ELF-1 (cell line): ENCODE measurements at places on chromosomes 12 and 14.

GRCh38 chr12:95169368-95169767, 47.9 kb downstream of the FGD6 start:
- no peak for DNase-seq

DNA sequence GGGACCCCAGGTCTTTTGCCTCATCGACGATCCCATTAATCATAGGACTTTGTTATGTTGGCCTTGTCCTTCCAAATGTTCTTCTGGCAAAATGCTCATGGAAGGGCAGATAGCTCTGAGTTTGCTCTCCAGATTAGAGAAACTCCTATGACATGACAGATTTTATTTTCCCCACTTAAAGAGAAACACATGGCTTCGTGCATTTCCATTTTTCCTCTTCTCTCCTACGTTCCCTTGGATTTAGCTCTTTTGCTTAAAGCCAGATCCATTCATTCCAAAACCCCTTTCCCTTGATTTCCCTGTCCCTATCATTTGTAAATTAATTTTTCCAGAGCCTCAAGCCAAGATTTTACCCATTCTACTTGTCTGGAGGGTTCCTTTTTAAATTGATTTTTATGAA, 2.9 kb downstream of the PRIMA1 start:
- DNase-seq: no peak

- peak; percentile 84 for DNase-seq
Measured at GRCh38 chr14:102096569-102097188, 9.8 kb upstream of the HSP90AA1 start.

- DNase-seq: peak; percentile 89
Measured at GRCh38 chr12:49842519-49843352, at the start of gene BCDIN3D. BCDIN3D (minus strand) TSS chr12:49843106; CDS start chr12:49843087, 19 bp downstream.

DNA sequence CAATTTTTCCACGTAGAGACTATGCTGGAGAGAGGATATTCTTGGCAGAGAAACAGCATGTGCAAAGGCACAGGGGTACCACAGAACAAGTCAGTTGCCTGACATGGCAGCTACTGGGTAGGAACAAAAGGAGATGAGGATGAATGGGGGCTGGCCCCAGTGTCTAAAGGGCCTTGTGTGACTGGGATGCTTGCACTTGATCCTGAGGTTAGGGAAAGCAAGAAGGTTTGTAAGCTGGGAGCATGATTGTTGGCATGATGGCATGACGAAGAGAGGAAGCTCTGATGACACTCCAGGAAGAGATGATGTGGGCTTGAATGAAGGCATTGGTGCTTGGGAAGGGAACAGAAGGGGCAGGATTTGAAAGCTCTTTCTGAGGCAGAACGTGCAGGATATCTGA, 139.1 kb downstream of the ZFP36L1 start:
- no peak for DNase-seq

- no peak for DNase-seq
Measured at GRCh38 chr12:89129167-89129870, 223.0 kb downstream of the DUSP6 start.

DNA sequence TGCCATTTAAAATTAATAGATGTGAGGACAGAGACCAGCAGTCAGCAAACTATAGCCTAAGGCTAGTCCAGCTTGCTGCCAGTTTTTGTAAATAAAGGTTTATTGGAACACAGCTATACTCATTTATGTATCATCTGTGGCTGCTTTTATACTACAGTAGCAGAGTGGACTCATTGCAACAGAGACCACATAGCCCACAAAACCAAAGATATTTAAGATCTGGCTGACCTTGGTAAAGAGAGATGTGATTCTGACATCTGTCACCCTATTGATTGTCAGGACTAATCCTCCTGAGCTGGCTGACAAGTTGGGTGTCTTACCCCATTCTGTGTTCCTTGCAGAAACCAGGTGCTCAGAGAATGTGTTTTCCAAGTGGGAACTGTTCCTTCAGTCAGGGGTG, 99.9 kb downstream of the BEGAIN start:
- no peak for DNase-seq

DNA sequence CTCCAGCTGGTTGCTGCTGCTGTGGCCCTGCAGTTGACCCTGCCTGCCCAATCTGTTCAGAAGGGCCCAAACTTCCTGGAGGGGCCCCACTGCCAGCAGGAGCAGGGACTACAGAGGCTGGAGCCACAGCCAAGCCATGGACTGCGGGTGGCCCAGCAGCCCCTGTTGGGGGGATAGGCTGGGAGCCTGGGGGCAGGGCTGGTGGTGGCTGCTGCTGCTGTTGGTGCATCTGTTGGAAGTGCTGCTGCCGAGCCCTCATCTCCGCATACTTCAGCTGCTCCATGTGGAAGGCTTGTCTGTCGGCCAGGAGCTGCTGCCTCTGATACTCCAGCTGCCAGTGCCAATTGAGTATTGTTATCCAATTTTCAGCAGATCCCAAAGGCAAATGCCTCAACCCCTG, 7.2 kb downstream of the MYL6 start:
- peak; percentile 18 for DNase-seq

GRCh38 chr14:76715511-76716081, 45.7 kb upstream of the VASH1 start:
- no peak for DNase-seq

DNA sequence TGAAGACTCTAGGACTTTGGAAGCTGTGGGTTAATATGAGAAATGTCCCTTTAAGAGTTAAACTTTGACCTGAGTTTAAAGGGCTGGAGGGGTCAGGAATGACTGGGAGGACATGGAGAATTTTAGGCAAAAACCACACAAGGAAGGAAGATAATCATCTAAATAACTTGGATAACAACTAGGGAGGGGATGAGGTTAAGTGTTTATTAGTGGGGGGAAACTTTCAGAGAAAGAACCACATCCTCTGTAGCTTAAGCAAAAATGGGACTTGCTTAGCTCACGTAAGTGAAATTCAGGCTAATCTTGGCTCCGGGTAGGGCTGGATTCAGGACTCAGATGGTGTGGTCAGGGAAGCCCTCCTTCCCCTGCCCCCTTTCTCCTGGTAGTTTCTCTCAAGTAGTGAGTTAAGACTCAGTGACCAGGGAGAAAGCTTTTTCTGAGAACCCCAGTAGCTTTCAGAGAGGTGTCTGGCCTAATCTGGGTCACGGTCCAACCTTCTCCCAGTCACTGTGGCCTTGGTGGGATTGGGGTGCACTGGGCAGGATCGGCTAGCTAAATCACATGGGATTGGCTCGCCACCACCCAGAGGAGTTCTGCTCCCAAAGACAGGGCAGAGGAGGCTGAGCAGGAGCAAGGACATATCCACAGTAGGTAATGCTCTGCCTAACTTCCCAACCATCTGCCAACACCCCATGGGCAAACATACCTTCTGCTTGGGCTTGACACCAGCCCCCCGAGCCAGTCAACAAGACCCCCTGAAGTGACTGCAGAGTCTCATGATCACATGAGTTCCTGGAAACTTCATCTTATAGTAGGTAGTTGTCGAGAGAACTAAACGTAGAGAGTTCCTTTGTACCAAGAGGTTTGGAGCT, 52.8 kb downstream of the ARF6 start:
- no peak for DNase-seq

- no peak for DNase-seq
Measured at GRCh38 chr14:24064856-24065255, 6.5 kb upstream of the CPNE6 start.

DNA sequence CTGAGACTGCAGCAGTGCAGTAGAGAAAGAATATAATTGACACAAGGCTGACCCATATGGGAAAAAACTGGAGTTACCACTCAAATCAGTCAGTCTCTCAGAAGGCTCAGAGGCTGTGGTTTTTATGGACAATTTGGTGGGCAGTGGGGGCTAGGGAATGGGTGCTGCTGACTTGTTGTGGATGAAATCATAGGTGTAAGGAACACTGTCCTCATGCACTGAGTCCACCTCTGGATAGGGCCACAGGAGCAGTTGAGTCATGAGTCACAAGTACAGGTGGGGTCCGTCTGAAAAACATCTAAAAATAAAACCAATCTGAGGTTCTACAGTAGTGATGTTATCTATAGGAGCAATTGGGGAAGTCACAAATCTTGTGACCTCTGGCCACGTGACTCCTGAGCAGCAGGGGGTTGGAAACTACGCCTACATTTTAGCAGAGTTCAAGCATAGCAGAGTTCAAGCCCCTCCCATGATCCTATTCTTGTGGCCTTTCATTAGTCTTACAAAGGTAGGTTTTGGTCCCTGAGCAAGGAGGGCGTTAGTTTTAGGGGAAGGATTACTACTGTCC, 18.1 kb upstream of the SGPP1 start:
- no peak for DNase-seq

- no peak for DNase-seq
Measured at GRCh38 chr14:88421286-88421685, 35.8 kb downstream of the SPATA7 start.

DNA sequence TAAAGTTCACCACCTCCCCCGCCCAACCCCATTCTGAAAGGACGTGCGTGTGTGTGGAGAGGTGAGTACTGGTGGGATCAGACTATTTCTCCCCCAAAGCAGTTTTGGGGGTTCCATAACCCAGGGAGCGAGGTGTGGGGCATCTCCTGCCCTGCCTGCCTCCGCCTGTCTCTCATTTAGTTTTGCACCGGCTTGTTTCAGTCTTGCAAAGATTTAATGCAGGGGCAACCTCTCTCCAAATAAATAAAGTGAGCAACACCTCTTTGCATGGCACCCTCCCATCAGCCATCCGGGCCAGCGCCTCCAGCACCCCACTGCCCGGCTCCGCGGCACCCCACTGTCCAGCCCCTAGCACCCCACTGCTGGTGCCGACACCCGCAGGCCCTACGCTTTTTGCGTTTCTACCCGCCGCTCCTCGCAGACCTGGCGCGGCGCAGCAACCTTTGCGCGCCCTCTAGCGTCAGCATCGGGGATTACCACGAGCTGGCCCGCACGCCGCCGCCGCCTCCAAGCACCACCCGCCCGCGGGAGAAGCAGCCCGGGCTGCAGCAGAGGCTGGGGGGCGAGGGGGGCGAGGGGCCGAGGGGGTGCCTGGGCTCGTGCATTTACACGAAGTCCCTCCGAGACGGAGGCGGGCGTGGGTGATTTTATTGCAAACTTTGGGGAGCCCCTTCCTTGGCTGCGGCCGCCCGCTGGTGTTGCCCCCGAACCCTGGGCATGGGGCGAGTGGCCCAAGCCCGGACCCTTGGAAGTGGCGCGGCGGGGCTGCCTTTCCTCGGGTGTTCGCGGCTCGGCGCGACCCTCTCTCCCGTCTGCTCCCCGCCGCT, 55.8 kb upstream of the VRK1 start:
- DNase-seq: peak; percentile 79
